CD14-positive monocyte (primary cell): ENCODE measurements at places on chromosomes 13 and 19.
A peak's percentile ranks its signal among the peaks of the same experiment; 100 is the strongest.

DNA sequence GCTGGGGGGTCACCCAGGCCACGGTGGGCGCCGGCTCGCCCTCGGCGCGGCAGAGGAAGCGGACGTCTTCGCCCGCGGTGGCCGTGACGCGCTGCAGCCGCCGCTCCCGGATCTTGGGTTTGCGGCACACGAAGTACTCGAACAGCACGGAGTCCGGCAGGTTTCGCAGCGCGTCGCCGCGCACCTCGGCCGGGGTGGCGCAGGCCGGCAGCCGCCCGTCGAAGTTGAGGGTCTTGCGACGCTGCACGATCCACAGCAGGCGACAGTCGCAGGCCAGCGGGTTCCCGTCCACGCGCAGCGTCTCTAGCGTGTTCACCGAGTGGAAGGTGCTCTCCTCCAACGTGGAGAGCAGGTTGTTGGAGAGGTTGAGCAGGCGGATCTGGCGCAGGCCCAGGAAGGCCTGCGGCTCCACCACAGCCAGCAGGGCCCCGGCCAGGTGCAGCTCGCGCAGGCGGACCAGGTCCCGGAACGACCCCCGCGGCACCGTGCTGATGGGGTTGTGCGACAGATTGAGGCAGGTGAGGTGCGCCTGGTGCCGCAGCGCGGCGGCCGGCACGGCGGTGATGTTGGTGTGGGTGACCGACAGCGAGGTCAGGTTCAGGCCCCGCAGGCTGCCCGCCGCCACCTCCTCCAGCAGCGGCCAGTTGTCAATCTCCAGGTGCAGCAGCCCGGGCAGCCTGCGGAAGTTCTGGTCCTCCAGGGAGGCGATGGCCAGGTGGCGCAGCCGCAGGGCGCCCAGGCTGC is 8.6 kb upstream of the PEAK3 start:
- no peak for DNase-seq

DNA sequence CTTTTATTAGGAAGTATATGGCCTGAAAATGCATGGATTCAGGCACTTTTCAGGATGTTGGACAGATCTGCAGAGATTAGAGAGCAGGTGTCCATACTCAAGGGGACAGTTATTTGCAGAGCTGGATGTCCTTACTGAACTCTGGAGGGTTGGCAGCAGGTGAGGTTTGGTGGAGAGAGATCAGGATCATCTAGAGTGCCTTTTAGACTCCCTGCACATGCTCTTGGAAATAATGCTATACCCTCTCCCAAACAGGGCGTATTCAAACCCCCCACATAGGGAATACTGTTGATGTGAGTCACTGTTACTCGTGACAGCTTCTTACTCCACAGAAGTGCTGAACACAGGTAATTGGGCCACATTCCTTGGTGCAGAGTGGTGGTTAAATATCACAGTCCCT is 725.7 kb upstream of the SGCG start:
- no peak for DNase-seq

- DNase-seq, result no peak
These were observed 2.2 kb downstream of the TNNT1 start for GRCh38 chr19:55146705-55147273.

GRCh38 chr19:33519416-33519815 is 2.2 kb downstream of the PEPD start:
- DNase-seq, result no peak

GRCh38 chr13:80083853-80084676 is 256.9 kb downstream of the SPRY2 start:
- DNase-seq, result peak; percentile 6

DNA sequence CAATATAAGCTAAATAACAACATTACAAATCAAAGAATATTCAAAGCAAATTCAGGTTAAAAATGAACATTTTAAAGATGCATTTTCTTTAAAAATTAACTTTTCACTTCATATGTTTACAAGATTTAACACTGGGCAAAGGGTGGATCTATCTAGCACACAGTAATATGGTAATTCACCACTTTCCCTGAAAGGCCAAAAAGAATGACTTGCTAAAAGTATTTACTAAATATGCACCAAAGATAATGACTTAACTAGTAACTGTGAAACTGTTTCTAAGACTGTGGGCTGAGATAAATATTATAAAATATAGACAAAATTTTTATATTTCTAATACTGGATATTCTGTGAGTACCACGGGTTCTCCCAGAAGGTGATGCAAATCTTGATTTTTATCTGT is 4.5 kb upstream of the EEF1AKMT1 start:
- no peak for DNase-seq

DNA sequence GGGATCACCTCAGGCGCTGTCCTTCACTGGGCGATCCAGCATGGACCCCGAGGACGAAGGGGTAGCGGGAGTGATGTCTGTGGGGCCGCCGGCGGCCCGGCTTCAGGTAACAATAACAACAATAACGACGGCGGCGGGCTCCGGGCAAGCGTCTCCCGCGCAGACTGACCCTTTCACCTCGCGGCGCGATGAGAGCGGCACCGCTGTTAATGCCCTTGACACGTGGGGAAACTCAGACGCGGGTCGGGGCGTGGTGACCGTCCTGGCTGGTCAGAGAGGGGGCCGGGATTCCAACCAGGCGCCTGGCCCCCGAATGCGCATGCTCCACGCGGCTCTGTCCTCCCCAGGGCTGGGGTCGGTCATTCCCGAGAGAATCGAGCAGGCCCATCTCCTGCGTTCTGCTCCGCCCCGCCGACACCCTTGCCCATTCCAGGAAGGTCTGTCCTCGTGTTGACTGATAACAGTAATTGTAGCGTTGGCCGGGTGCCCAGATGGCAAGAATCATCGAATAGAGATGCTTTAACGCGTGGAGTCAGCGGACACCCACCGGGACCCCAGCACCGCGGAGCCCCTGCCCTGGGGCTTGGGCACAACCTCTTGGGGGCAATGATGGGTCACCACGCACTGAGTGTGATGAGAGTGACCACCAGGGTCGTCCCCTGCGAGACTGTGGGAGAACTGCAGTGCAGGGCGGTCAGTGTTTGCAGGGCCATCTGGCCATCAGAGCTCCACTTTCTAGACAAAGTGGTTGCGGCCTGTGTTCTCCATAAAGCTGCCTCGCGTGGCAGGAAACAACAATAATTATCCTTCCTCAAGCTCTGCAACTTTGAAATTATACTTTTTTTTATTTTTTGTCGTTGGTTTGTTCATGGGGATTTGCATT is 528 bp downstream of the ZNF8 start:
- peak; percentile 7 for DNase-seq
